ENCODE measurements at places on chromosomes 3 and 15. TPM values are rescaled to one million over a fixed set of nuclear protein-coding genes. Genes with fewer than 3 reads are reported as not detected.

ATP8B4 gene
- 0.79 TPM for total RNA-seq

OR4F6 gene
- not detected for total RNA-seq

SI gene
- not detected for total RNA-seq

GOLGA6L7 gene
- not detected for total RNA-seq

CD200 gene
- total RNA-seq, result not detected

ALS2CL gene
- 10.5 TPM for total RNA-seq

DPPA2 gene
- not detected for total RNA-seq

RBSN gene
- 10.9 TPM for total RNA-seq

SHF gene
- 0.70 TPM for total RNA-seq

FBXO40 gene
- not detected for total RNA-seq

MINAR1 gene
- total RNA-seq, result 0.30 TPM

PLA2G4E gene
- not detected for total RNA-seq

KAT2B gene
- 7.3 TPM for total RNA-seq

RAMAC gene
- total RNA-seq, result 63.9 TPM

KCNMB2 gene
- total RNA-seq, result not detected

ROBO2 gene
- total RNA-seq, result not detected

FEZF2 gene
- total RNA-seq, result not detected

ISG20 gene
- total RNA-seq, result 32.2 TPM

HTR3E gene
- total RNA-seq, result not detected

TRH gene
- total RNA-seq, result not detected

CLEC3B gene
- total RNA-seq, result not detected

CACNA1D gene
- total RNA-seq, result 0.57 TPM

CPN2 gene
- not detected for total RNA-seq

COLQ gene
- total RNA-seq, result 0.23 TPM

CACNA2D3 gene
- total RNA-seq, result 0.09 TPM

AHSG gene
- 0.11 TPM for total RNA-seq

ADGRG7 gene
- not detected for total RNA-seq

NEIL1 gene
- 2.7 TPM for total RNA-seq

GAP43 gene
- not detected for total RNA-seq

LRRC49 gene
- 5.5 TPM for total RNA-seq

CLDN16 gene
- not detected for total RNA-seq

C3orf85 gene
- not detected for total RNA-seq

IL20RB gene
- total RNA-seq, result 0.77 TPM

ADAMTS9 gene
- total RNA-seq, result 0.49 TPM

PLIN1 gene
- 0.17 TPM for total RNA-seq

HEMK1 gene
- 4.0 TPM for total RNA-seq

GOLGA6D gene
- not detected for total RNA-seq

CLDN1 gene
- total RNA-seq, result 22.6 TPM

ASB14 gene
- not detected for total RNA-seq

TGM5 gene
- not detected for total RNA-seq

ZIC1 gene
- 0.02 TPM for total RNA-seq

PATL2 gene
- not detected for total RNA-seq

GNAT1 gene
- not detected for total RNA-seq

TM4SF1 gene
- 1,260 TPM for total RNA-seq

NME9 gene
- total RNA-seq, result not detected

TTC21A gene
- 2.4 TPM for total RNA-seq

C3orf20 gene
- 0.06 TPM for total RNA-seq

CFAP100 gene
- total RNA-seq, result not detected

HHLA2 gene
- not detected for total RNA-seq

ARHGAP31 gene
- 1.5 TPM for total RNA-seq

IGSF11 gene
- total RNA-seq, result 4.3 TPM

HYAL1 gene
- total RNA-seq, result 1.00 TPM

DCP1A gene
- 5.7 TPM for total RNA-seq

GHSR gene
- not detected for total RNA-seq

CD80 gene
- total RNA-seq, result not detected

GP9 gene
- not detected for total RNA-seq

SPTBN5 gene
- total RNA-seq, result 0.25 TPM

MKRN2 gene
- 24.9 TPM for total RNA-seq

SERINC4 gene
- not detected for total RNA-seq
